ENCODE measurements at places on chromosomes 1 and 21.
A peak's percentile ranks its signal among the peaks of the same experiment; 100 is the strongest.

- no peak for DNase-seq
Measured at GRCh38 chr1:114090738-114091505, 62.7 kb downstream of the SYT6 start.

- DNase-seq, result no peak
Measured at GRCh38 chr1:114986286-114986685, 43.3 kb upstream of the TSHB start.

DNA sequence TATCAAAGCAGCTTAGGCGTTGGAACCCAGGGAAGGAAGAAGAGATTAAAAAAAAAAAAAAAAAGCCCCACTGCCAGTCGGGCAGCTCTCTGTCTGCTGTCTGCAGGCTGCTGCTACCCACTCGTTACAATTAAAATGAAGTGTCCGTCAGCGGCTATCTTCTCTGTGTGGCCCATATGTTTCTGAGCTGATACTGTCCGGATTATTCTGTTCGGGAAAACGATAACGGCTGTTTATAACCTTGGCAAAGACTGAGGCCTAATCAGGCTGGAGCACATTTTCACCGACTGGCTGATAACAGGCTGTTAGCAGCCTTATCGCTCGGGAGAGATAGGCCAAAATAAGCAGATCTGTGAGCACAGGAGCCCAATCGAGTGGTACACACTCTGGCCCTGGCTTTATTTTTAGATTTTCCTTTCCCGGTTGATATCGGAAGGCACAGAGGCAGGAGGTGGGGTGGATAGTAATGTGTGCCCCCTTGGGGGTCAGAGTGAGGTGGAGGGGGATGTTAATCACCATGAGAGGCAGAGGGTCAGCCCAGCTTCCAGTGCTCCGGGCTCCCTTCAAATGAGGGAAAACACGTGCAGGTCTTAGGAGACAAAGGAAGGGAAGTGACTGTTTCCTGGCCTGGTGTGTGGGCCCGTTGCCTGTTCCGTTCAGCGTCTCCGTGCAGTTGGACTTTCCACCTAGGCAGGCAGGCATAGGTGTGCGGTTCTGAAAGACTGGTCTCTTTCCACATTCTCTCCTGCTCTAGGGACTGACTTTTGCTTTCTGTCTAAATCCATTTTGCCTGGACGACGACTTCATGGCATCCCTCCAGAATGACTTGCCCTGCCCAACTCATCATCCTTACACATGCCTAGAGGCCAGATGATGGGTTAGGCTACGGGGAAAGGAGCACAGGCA lies 153.4 kb downstream of the PBX1 start:
- no peak for DNase-seq

- DNase-seq, result no peak
Measured at GRCh38 chr1:117655220-117655577, 49.4 kb downstream of the TENT5C start.

- DNase-seq, result no peak
Measured at GRCh38 chr1:33094971-33095604, 14.1 kb downstream of the AZIN2 start.

GRCh38 chr1:66143651-66144050 lies 351.0 kb downstream of the PDE4B start:
- no peak for DNase-seq

- no peak for DNase-seq
Measured at GRCh38 chr1:88001460-88001859, 672.8 kb downstream of the LMO4 start.

GRCh38 chr1:169059421-169059820 lies 47.1 kb upstream of the ATP1B1 start:
- DNase-seq, result no peak

- peak; percentile 47 for DNase-seq
Measured at GRCh38 chr1:77533660-77534305, 148.7 kb downstream of the ZZZ3 start.

DNA sequence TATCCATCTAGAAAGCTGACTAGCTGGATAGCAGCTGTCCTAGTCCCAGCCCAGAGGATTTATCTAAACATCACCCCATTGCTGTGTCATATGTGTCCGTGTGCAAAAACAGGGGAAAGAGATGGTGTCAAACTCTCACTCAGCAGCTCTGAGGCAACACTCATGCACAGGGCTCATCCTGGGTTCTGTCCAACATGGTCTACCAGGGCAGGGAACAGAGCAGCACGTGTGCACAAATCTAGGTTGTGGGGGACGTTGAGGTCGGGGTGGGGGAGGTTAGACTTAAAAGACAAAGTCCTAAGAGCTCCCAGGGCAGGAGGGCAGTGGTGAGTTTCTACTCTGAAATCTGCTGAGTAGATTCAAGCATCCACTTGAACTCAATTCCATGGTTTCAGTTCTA lies 16.2 kb downstream of the PI4KB start:
- DNase-seq, result no peak

DNA sequence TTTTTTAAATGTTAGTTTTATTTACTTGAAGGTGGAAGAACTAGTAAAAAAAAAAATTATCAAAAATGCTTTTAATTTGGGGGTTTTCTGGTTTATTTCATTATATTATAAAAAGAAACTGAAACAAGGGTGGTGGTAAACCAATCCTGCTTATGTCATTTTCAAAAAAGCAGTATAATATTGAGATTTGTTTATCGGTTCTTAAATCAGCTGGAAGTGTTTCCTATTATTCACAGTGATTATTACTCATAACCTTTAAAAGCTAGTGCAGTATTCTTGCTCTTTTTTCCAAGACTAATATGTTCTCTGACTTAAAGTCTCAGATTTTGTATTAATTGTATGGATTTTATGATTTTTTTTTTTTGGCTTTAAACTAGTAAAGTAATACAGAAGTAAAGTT lies 5.4 kb upstream of the LRRC40 start:
- no peak for DNase-seq

DNA sequence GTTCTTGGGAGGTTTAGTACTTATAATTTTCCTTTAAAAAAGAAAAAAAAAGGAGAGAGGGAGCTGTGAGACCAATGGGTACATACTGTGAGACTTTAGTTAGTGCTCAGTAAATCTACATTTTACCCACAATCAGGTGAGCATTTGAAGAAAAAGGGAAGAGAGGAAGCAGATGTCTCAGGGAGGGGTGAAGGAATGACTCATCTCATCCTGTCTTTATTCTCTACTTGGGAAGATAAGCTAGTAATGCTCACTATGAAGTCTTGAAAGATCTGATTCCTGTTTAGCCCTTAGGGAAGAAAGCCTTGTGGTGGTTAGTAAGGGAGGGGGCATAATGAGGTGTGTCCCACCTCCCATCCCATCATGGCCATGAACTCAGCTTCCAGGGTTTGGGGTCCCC lies 112.6 kb downstream of the PLD5 start:
- no peak for DNase-seq

GRCh38 chr1:202251424-202252256 lies 58.0 kb downstream of the LGR6 start:
- no peak for DNase-seq

DNA sequence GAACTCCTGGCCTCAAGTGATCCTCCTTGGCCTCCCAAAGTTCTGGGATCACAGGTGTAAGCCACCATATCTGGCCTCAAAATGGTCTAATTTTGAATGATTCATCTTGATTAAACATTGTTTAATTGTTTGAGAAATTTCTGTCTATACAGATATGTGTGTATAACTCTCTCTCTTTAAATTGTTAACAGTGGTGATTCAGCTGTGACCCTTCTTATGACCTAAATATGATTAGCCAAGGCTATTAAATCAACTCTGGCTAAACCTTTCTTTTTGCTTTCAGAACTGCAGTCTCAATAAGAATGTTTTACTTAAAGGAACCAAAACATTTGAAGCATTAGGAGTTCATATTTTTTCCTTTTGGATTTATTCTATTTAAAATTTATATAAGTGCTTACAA lies 19.2 kb upstream of the B3GALT5 start:
- no peak for DNase-seq

DNA sequence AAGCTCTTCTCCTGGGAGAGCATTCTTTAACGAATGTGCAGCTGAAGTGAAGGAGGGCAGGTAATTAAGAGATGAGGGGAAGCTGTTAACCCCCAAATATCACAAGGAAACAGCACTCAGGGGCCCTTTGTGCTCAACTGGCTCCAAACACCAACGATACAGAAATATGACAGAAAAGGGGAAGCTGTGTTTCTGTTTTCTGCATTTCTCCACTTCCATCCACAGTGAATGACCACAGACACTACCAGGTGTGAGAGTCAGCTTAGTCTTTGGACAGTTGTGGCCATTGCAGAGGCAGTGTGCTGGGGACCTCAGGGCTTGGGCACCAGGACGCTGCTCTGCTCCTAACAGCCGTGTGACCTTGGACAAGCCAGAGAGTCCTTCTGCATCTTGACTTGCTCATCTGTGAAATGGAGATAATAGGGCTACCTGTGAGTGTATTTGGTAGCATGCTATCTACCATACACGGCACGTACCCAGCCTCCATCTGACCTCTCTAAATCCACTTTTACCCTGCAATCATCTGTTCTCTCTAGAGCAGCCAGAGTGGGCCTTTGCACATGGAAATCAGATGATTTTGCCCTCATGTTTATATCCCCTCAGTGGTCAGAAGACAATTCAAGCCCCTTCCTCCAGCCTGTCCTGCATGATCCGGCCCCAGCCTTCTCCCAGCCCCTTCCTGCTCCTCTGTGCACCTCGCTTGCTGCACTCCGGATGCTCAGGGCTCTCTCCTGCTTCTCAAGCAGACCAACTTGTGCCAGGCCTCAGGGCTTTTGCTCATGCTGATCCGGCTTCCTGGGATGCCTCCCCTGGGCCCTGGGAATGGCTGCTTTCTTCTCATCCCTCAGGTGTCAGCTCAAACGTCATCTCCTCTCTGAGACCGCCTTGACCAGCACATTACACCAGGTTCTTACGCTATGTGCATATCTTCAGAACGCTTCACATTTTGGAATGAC lies 4.7 kb upstream of the TINAGL1 start:
- no peak for DNase-seq

- DNase-seq, result no peak
Measured at GRCh38 chr1:185325413-185325812, 8.4 kb upstream of the IVNS1ABP start.

DNA sequence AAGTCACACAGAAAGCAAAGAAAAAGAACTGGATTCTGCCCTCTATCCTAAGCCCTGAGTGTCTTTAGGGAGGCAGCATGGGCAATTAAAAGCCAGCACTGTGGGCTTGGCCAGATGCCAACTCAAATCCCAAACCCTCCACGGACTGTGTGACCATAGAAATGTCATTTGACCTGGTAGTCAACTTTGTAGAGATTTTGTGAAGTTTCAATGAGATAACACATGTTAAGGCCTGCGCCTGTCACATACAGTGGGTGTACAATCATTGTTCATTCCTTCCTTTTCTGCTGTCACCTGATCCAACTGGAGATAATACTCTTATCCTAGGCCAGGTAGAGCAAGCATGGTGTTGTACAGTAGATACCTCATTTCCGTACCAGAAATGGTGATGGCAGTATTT lies 54.2 kb downstream of the TMEM53 start:
- no peak for DNase-seq

- DNase-seq, result no peak
Measured at GRCh38 chr1:151840421-151840820, 801 bp upstream of the C2CD4D start.

GRCh38 chr1:192937128-192937527 lies 122.0 kb downstream of the UCHL5 start:
- DNase-seq, result no peak

DNA sequence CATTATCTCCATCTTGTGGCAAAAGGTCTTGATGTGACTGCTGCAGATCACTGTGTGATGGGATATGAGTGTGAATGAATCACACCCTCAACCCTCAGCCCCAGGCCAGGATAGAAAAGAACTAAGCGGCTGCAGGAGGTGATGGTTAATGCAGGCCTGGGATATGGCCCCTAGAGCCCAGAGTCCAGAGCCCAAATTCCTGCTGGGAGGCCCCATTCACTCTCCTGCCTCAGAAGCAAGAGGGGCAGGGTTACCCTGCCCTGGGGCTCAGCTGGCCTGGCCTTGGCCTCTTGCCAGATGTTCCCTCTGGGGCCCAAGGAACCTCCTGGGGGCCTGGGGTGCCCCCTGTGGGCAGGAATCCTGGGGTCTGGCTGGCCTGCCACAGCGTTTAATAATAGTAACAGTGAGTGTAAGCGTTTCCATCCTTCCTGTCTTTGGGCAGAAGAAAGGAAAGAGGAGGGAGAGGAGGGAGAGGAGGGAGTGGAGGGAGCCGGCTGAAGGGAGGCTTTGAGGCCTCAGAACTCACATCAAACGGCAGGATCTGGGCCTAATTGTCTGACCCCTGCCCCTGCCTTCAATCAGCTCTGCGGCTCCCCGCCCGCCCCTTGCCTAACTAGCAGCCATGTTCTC lies 26.2 kb downstream of the DMAP1 start:
- no peak for DNase-seq

DNA sequence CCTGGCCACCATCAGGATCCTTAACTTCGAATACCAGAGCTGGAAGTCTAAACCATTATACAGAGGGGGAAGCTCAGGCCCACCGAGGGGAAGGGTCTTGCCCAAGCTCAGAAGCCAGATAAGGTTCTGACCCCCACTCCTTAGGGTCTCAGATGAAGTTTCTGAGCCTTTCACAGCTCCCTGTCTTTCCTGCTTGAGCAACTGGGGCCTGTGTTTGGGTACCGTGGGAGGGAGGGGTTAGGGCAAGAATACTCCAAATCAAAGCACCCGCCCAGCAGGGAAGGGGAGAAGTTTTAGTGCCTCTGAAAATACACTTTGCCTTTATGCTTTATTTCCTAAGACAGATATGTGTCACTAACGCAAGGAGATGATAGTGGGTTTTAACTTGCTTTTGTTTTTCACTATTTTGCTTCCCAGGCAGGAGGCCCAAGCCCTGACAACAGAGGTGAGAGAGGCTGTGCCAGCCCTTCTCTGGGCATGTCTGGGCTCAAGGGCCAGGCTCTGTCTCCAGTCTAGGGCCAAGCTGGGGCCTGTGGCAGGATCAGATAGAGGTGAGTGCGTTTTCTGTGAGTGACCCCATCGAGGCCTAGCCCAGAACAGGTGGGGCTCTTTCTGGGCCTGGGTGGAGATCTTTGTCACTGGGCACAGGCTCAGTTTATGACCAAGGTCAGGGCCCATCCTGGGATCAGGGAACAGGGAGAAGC lies 20.5 kb upstream of the TENT5B start:
- DNase-seq, result no peak

DNA sequence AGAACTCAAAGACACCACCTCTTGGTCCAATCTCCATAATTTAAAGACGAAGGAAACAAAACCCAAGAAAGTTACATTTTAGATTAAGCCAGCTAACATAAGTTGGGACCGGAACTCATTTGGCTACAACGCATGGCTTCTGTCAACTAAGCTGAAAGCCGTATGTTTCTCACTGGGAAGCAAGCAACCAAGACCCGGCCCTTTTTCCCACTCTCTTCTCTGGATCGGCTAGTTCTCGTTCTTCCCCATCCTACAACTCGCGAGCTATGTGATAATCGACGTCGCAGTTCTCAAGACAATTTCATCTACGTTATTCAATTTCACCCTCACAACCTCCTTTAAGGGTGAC lies 601 bp downstream of the CCT8 start:
- no peak for DNase-seq

DNA sequence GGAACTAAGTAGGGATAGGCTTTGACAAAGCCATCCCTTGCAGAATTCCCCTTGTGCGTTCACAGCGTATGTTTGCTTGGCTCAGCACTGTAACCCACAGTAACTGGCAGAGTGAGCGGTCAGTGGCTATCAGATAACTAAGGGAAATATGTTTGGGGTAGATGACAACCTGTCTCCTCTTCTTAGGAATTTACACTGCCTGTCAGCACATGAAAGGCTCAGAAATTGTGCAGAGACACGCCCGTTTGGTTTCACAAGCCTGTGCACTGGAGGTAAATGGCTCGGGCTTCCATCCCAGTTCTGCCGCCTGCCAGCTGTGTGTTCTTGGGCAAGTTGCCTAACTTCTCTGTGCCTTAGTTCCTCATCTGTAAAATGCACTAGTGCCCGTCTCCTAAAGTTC lies 101.2 kb downstream of the PRDM2 start:
- DNase-seq, result no peak

Measured in activated naive CD8-positive, alpha-beta T cell treated with anti-CD3 and anti-CD28 coated beads, Interleukin-2, amount 50 U/mL, for 16 hours (primary cell).